ENCODE measurements at places on chromosomes 7 and 10.

- DNase-seq: no peak
These were observed 113.0 kb upstream of the DIP2C start for GRCh38 chr10:802506-802905.

- DNase-seq: peak; percentile 22
These were observed 86.5 kb upstream of the PFKP start for GRCh38 chr10:2980791-2981360.

GRCh38 chr10:95280637-95281036 lies 10.2 kb downstream of the PDLIM1 start:
- DNase-seq: no peak

DNA sequence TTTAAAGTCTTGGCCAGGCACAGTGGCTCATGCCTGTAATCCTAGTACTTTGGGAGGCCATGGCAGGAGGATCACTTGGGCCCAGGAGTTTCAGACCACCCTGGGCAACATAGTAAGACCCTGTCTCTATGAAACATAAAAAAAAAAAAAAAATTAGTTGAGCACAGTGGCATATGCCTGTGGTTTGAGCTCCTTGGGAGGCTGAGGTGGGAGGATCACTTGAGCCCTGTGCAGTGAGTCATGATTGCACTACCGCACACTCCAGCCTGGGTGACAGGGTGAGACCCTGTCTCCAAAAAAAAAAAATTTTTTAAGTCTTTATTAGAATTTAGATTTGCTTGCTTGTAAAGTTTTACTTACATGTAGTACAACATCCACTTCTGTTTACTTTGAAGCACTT lies 14.0 kb downstream of the WNT2 start:
- no peak for DNase-seq

GRCh38 chr7:158997110-158997453 lies 140.7 kb downstream of the DYNC2I1 start:
- DNase-seq: no peak

DNA sequence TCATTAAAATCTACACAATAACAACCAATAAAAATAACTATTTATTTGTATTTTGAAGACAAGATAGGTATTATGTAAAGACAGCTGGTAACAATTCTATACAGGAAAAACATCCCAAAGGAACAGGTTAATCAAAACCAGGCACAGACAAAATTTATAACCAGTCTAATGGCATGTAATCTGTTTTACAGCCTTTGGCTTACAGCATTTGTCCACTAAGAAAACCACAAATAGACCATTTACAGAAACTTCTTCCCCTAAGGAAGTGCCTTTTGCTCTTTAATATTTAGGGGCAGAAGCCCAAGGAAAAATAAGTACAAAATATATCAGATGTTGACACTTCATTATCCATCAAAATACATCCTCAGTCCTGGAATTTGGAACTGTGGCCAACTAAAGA lies 65.0 kb downstream of the SVIL start:
- no peak for DNase-seq
